ENCODE measurements at places on chromosomes 2 and 18. TPM values are rescaled to one million over a fixed set of nuclear protein-coding genes. Genes with fewer than 3 reads are reported as not detected.

GRCh38 chr2:20242727-20243377 lies 17.9 kb upstream of the SDC1 start:
- no peak for DNase-seq

DNA sequence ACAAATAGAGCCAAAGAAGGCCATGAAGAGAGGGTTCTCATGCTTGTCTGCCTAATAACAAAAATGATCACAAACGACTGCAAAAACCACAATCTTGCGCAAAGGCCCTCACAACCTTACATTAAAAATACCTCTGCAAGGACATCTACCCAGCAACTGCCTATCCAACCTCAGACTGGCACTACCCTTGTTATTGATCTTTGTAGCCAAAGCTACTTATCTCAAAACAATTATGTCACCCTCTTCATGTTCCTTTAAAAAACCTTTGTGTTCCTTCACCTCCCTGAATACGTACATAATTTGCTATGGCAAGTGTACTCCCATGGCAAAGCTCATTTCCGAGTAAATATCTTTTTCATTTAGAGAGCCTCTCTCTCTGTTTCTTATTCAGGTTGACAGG lies 44.1 kb downstream of the TMEM163 start:
- no peak for DNase-seq

GRCh38 chr18:27860701-27861107 lies 316.2 kb downstream of the CDH2 start:
- peak; percentile 2 for DNase-seq

The SKA1 gene
- 23.9 TPM for total RNA-seq

The GPATCH11 gene
- total RNA-seq, result 7.5 TPM

The GPAT2 gene
- total RNA-seq, result 1.7 TPM

The RANBP2 gene
- total RNA-seq, result 41.0 TPM

The NEU4 gene
- not detected for total RNA-seq

The FIGN gene
- 7.7 TPM for total RNA-seq

The LOXHD1 gene
- total RNA-seq, result not detected

The CSRNP3 gene
- 1.6 TPM for total RNA-seq

The PASK gene
- total RNA-seq, result 15.5 TPM
